PC-3 (cell line): ENCODE measurements at places on chromosomes 7 and 10. TPM values are rescaled to one million over a fixed set of nuclear protein-coding genes. Genes with fewer than 3 reads are reported as not detected.
A peak's percentile ranks its signal among the peaks of the same experiment; 100 is the strongest.

GRCh38 chr10:8722835-8723234, 668.3 kb downstream of the GATA3 start:
- no peak overlapping the region for H3K27ac ChIP-seq
- H3K4me3 ChIP-seq: no peak overlapping the region
- no peaks in the 10 kb centered on the region for H3K36me3 ChIP-seq
- no peak for DNase-seq
- H3K4me1 ChIP-seq: peaks cover 23% of the 10 kb centered on the region; the same call in 1 of the 2 replicates
- H3K27me3 ChIP-seq: no peaks in the 10 kb centered on the region

DNA sequence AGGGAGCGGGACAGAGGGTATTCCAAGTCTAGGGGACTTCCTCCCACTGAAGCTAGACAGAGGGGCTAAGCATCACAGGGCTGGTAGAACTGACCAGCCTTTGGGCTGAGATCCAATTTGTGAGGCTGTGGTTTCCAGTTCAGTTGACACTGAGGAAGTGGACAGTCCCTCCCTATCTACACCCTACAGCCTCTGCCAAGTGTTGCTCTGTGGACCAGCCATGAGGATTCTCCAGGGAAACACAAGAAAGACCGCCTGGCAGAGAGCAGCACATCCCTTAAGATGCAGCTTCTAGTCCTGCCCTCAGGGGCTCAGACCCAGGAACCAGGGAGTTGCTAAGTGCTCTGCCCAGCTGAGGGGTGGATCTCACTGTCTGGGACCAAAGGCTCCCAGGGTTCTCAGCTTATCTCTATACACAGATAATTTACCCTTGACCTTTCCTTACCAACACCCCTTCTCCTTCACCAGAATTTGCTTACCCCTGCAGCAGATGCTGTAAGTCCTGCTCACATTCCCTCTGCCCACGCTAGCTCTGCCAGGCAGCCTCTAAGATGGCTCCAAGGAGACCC, 252.0 kb downstream of the SKIDA1 start:
- no peaks in the 10 kb centered on the region for H3K36me3 ChIP-seq
- DNase-seq: peak; percentile 38
- no peaks in the 10 kb centered on the region for H3K27me3 ChIP-seq
- peaks cover 19% of the 10 kb centered on the region for H3K4me1 ChIP-seq
- peak overlapping the region; percentile 75 for H3K27ac ChIP-seq
- no peak overlapping the region for H3K4me3 ChIP-seq

GRCh38 chr7:47179812-47180515, 401.9 kb downstream of the TNS3 start:
- peak; percentile 73 for DNase-seq
- no peak overlapping the region for H3K4me3 ChIP-seq
- 0 out of 2 replicates have a peak, but pooled peaks cover 5% of the 10 kb centered on the region for H3K27me3 ChIP-seq
- H3K4me1 ChIP-seq: no peaks in the 10 kb centered on the region
- no peaks in the 10 kb centered on the region for H3K36me3 ChIP-seq

DNA sequence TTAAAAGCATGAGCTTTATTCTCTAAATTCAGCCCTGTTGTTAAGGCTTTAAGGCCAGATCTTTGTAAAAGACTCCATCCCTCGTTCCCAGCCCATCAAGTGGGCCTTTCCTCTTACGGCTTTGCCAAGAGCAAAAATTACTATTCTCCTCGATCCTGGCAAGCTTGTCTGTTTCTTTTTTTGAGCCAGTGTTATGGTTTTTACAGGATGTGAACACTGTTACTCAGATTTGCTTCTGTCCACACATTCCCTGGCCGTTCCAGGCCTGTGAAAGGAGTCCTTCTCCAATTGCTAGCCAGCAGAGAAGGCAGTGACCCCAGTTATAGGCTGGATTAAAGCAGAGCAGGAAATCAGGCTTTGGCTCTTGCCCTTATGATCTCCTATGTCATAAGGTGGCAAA, 47.0 kb upstream of the EPC1 start:
- no peak overlapping the region for H3K27ac ChIP-seq
- H3K4me3 ChIP-seq: no peak overlapping the region
- H3K4me1 ChIP-seq: peaks cover 4% of the 10 kb centered on the region; the same call in 1 of the 2 replicates
- DNase-seq: no peak
- no peaks in the 10 kb centered on the region for H3K27me3 ChIP-seq
- no peaks in the 10 kb centered on the region for H3K36me3 ChIP-seq

- H3K27me3 ChIP-seq: peaks cover 36% of the 10 kb centered on the region; the same call in 1 of the 2 replicates
- no peaks in the 10 kb centered on the region for H3K36me3 ChIP-seq
- H3K4me1 ChIP-seq: 0 out of 2 replicates have a peak, but pooled peaks cover 4% of the 10 kb centered on the region
Measured at GRCh38 chr10:75497997-75498883, 66.8 kb downstream of the LRMDA start.

DNA sequence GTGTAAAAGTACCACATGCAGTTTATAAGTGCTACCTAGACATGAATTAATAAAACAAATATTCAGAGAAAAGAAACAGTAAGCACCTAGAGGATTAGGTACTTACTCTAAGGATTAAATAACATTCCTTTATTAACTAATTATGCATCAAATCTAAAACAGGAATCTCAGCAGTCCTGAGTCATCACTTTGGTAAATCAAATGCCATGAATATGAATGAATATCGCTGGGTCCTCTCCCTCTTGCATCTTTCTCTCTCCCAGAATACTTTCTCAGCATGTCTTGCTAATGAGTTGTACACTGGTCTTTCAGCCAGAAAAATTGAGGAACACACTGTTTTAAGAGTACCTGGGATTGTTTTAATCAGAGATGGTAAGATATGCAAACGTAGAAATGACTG, 225.5 kb upstream of the NFE2L3 start:
- H3K4me3 ChIP-seq: no peak overlapping the region
- H3K27me3 ChIP-seq: peaks cover 15% of the 10 kb centered on the region
- H3K36me3 ChIP-seq: no peaks in the 10 kb centered on the region
- H3K4me1 ChIP-seq: peaks cover 12% of the 10 kb centered on the region; the same call in 1 of the 2 replicates

DNA sequence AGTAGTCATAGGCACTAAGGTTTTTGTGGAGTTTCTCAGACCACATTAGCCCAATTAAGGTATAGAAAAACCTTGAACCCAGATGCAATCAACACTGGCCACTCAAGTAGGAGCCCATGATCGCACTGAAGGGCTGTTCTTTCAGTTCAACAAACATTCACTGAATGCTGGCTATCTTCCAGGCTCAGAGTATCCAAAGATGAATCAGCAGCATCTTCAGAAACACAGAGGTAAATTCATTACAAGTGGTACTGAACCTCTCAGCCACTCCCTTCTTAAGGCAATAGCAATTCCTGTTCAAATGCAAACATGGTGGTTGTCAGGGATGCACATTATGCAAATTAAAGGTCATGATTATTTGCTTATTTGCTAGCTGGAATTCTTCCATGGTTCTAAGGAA, 17.1 kb downstream of the KCNK18 start:
- no peak overlapping the region for H3K27ac ChIP-seq
- peak; percentile 60 for DNase-seq
- H3K27me3 ChIP-seq: peaks cover 6% of the 10 kb centered on the region; the same call in 1 of the 2 replicates
- no peak overlapping the region for H3K4me3 ChIP-seq
- no peaks in the 10 kb centered on the region for H3K36me3 ChIP-seq
- H3K4me1 ChIP-seq: no peaks in the 10 kb centered on the region

- no peak for DNase-seq
- H3K4me3 ChIP-seq: no peak overlapping the region
- H3K27ac ChIP-seq: no peak overlapping the region
- no peaks in the 10 kb centered on the region for H3K4me1 ChIP-seq
- no peaks in the 10 kb centered on the region for H3K36me3 ChIP-seq
Measured at GRCh38 chr7:6092953-6093354, 61.8 kb downstream of the ANKRD61 start.

DNA sequence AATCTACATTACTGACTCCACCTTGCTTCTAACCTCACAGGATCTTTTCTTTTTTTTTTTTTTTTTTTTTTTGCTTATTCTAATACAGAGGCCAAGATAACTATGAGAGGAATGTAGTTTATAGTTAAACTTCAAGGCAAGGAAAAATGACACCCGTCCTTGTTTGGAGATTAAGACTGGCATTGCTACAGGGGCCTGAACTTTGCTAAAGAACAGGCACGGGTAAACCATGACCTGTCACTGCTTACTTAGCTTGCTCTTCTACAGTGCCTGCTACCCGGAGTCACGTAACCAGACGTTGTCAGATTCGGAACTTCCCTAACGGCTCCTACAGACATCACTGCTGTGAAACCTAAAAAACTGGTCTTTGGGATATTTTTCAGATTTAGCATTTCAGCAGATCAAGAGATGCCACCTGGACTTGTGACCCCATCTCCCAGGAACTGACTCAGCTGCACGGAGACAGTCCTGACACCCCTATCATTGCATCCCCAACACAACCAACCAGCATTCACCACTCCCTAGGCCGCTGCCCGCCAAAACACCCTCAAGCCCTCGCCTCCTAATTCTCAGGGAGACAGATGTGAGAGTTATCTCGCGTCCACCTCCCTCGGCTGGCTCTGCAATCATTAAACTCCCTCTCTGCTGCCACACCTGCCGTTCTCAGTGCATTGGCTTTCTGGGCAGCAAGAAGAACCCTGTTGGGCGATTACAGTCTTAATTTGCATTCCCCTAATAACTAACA, 27.5 kb downstream of the MAD1L1 start:
- H3K4me1 ChIP-seq: no peaks in the 10 kb centered on the region
- DNase-seq: no peak
- no peaks in the 10 kb centered on the region for H3K27me3 ChIP-seq
- no peak overlapping the region for H3K4me3 ChIP-seq

DNA sequence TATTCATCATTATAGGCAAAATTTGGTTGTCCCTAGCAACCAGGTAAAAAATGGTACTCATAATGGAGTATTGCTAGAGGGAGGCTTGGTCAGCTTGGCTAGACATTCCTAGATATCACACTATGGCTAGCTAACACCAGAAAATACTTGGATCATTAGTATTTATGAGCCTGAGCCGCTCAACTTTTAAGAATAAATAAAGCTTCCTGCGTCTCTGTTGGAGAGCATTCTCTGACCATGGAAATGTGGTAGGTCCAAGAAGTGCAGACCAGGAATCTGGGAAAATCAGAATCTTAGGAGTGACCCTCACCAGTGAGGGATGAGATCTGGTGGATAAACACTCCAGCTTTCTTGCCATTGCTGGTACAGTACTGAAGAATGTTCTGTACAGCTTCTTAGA, 157.6 kb upstream of the AGR3 start:
- H3K4me1 ChIP-seq: peaks cover 53% of the 10 kb centered on the region
- no peaks in the 10 kb centered on the region for H3K36me3 ChIP-seq
- no peak for DNase-seq
- H3K27me3 ChIP-seq: no peaks in the 10 kb centered on the region
- H3K4me3 ChIP-seq: no peak overlapping the region

SPDYE9 gene
- total RNA-seq: not detected in 2 replicates

CLRN3 gene
- total RNA-seq: not detected in 2 replicates

ITGB8 gene
- total RNA-seq: 13.9 and 14.0 TPM in 2 replicates
